ENCODE measurements at places on chromosomes 11 and 22. TPM values are rescaled to one million over a fixed set of nuclear protein-coding genes. Genes with fewer than 3 reads are reported as not detected.

Gene LGALS12
- not detected for total RNA-seq

DNA sequence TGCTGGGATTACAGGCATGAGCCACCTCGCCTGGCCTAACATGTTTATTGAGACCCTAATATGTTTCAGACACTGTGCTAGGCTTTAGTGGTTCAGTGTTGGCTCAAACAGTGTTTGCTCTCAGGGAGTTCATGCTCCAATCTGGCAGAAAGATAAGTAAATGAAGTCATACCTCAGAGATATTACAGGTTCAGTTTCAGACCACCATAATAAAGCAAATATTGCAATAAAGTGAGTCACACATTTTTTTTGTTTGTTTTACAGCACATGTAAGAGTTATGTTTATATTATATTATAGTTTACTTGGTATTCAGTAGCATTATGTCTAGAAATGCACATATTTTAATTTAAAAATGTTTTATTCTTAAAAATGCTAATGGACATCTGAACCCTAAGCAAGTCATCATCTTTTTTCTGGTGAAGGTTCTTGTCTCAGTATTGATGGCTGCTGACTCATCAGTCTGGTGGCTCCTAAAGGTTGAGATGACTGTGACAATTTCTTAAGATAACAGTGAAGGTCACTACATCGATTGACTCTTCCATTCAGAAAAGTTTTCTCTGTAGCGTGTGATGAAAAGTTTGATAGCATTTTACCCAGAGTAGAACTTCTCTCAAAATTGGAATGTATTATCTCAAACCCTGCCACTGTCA, 243.0 kb upstream of the ANO5 start:
- no peak for DNase-seq

GRCh38 chr11:59960502-59961381, 3.1 kb upstream of the OOSP4A start:
- DNase-seq = no peak

DNA sequence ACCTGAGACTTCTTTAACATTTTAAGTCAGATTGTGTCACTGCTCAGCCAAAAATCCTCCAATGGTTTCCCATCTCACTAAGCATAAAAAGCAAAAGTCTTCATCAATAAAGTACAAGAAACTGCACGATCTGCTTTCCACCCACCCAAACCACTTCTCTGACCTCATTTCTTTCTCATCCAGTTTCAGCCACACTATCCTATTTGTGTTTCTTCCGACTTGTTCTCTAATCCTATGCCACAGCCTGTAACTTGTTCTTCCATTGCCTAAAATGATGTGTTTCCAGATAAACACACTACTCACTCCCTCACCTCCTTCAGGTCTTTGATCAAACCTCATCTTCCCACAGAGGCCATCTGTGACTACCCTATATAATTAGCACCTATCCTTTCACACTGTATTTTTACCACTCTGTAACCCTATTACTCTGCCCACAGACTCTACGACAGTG, 28.4 kb downstream of the ARHGAP32 start:
- no peak for DNase-seq

- DNase-seq = no peak
Observed at GRCh38 chr11:61961570-61962212, 5.7 kb downstream of the FTH1 start.

GRCh38 chr11:15969281-15969680, 387.1 kb downstream of the SOX6 start:
- DNase-seq = no peak

GRCh38 chr11:91081440-91082043, 858.7 kb upstream of the CHORDC1 start:
- no peak for DNase-seq

- DNase-seq = no peak
Observed at GRCh38 chr11:131913267-131913666, 542.9 kb downstream of the NTM start.

- DNase-seq = peak; percentile 45
Observed at GRCh38 chr22:50274311-50274710, 4.1 kb upstream of the MAPK11 start.

Gene TNRC6B
- 137 TPM for total RNA-seq

DNA sequence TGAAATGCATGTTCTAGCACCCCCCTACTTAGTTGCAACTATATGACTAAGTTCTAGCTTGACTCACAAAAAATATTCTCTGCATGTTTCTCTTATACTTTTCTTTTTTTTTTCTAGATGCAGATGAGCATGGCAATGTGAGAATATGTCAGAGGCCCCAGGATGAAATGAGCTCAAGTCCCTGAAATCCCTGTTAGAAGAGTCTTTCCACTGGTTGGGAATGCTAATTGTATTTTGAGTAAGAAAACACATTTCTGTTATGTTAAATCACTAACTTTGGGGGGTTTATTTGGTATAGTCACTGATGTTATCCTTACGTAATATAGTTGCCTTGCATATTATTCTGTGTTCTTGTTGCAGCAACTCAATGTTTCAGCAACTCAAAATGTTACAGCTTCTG, 306.1 kb upstream of the CCDC179 start:
- no peak for DNase-seq

- no peak for DNase-seq
Observed at GRCh38 chr11:66891851-66892660, 35.2 kb downstream of the LRFN4 start.

- DNase-seq = no peak
Observed at GRCh38 chr11:134032501-134033091, 36.3 kb upstream of the JAM3 start.

DNA sequence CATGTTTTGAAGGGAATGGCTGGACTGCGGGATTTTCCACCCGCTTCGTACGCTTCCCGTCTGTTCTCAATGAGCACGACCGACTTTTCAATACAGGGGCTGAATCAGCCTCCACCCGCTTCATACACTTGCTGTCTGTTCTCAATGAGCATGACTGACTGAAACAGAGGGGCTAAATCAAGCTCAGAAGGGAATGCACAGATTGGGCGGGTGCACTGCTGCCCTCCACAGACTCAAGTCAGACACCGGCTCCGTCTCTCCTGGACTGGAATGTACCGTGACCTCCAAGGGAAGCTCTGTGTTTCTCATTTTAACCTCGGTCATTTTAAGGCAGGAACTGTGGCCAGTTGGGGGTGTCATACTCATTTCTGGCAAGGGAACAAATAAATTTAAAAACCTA, 48.5 kb downstream of the BRD1 start:
- DNase-seq = no peak

DNA sequence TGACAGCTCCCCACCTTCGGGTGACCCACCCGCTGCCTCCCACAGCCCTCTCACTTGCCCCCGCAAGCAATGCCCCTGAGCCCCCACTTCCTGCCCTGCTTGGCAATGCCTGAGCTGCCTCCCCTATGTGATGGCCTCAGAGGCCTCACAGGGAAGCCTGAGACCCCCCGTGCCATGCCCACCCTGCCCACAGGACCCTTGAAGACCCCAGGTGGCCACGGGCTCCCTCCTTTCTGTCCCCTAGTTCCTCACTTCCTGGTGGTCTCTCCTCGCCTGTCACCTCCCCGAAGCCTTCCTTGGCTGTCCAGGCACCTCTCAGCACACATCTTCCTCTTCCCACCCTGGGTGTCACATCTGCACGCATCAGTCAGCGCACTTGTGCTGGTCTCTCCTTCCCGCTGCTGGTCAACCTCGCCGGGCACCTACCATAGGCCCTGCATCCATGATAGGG, 90.5 kb downstream of the BRD1 start:
- no peak for DNase-seq

DNA sequence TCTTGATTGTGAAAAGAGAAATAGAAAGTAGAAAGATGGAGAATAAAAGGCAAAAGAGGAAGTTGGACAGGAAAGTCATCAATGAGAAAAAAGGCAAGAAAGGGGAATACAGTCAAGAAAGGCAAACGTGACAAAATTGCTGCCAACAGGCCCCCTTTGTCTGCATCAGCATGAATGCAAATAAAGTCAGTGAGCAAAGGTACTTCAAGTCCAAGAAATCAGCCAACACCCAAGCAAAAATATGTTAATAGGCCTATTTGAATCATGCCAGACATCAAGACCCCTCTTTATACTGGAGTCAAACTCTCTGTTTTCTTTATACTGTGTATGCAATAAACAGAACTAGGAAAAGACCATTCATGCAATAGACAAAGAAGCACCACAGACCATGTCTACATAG, 34.3 kb downstream of the GUCY1A2 start:
- DNase-seq = no peak

GRCh38 chr22:45740236-45740635, 68.6 kb downstream of the ATXN10 start:
- no peak for DNase-seq

- DNase-seq = no peak
Observed at GRCh38 chr22:48299801-48300200, 1527.9 kb downstream of the BRD1 start.

DNA sequence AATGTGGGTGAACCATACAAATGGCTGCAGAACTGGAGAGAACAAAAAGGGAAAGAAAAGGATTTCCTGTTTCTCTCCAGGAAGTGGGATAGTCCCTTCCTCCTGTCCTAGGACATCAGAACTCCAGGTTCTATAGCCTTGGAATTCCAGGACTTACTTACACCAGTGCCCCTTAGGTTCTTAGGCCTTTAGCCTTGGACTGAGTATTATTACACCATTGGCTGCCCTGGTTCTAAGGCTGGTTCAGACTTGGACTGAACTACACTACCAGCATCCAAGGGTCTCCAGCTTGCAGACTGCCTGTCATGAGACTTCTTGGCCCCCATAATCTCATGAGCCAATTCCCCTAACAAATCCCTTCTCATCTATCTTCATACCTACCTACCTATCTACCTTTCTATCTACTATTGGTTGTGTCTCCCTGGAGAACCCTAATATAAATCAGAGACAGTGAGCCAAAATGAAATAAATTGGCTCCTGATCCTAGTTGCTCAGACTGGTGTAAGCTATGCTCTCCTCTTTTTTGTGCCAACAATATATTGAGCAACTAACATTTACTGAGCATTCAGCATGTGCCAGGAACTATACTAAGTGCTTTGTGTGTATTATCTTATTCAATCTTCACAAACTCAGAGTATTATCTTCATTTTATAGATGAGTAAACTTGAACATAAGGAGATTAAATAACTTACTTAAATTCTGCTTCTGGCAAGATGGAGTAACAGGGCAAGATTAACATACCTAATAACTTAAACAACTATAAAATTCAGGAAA, 303.7 kb downstream of the TTC28 start:
- no peak for DNase-seq

- no peak for DNase-seq
Observed at GRCh38 chr11:119489087-119489486, 66.1 kb upstream of the THY1 start.

All from CD4-positive, alpha-beta memory T cell (primary cell).